ELR (cell line): ENCODE measurements at places on chromosomes 6 and 20.

- DNase-seq, result peak; percentile 85
Observed at GRCh38 chr20:47620808-47621805, 119.4 kb downstream of the NCOA3 start.

GRCh38 chr6:165219629-165220028 lies 89.8 kb downstream of the C6orf118 start:
- no peak for DNase-seq

DNA sequence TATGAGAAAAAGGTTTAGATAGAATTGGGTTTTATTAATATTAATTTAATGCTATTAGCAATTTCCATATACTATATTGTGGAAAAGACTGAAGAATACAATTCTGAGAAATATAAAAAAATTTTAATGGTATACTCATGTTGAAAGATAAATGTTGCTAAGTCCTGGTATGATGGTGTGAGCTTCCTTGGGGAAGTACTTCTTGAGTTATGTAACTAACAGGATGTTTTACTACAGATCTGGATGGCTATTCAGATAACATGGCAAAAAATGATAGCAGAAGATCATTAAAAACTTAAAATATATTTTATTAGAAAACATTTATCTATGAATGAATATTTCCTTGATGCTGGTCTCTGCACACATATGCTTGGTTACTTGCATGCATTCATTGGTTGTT lies 23.5 kb upstream of the CALHM6 start:
- DNase-seq, result no peak

- DNase-seq, result peak; percentile 97
Observed at GRCh38 chr6:37239950-37240713, 17.4 kb upstream of the TBC1D22B start.

- peak; percentile 79 for DNase-seq
Observed at GRCh38 chr20:17504898-17505635, 26.1 kb downstream of the BFSP1 start.

GRCh38 chr20:21862956-21863355 lies 157.5 kb downstream of the PAX1 start:
- no peak for DNase-seq

DNA sequence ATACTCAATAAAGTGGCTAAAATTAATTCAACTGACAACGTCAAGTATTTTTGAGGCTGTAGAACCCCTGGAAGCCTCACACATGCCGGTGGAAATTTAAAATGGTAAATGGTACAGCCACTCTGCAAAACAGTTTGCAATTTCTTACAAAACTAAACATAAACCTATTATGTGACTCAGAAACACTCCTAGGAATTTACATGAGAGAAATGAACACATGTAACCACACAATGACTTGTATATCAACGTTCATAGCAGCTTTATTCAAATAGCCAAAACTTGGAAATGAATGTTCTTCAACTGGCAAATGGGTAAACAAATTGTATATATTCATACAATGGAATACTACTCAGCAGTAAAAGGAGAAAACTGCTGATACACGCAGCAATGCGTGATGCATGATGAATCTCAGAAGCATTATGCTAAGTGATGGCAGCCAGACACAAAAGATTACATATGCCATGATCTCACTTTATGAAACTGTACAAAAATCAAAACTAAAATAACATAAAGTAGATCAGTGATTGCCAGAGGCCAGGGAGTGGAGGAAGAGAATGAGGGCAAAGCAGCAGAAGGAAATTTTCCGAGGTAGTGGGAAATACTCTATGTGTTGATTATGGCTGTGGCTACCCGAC lies 112.5 kb downstream of the FAM50B start:
- DNase-seq, result peak; percentile 57

GRCh38 chr6:87243812-87244211 lies 78.6 kb upstream of the SMIM8 start:
- no peak for DNase-seq
